Heart right ventricle (tissue), 16 donors: ENCODE measurements at places on chromosomes 4 and X.

- DNase-seq = no peak
- no peaks in the 10 kb centered on the region for H3K36me3 ChIP-seq
These were observed 168.3 kb downstream of the BTC start for GRCh38 chr4:74625981-74626380.

DNA sequence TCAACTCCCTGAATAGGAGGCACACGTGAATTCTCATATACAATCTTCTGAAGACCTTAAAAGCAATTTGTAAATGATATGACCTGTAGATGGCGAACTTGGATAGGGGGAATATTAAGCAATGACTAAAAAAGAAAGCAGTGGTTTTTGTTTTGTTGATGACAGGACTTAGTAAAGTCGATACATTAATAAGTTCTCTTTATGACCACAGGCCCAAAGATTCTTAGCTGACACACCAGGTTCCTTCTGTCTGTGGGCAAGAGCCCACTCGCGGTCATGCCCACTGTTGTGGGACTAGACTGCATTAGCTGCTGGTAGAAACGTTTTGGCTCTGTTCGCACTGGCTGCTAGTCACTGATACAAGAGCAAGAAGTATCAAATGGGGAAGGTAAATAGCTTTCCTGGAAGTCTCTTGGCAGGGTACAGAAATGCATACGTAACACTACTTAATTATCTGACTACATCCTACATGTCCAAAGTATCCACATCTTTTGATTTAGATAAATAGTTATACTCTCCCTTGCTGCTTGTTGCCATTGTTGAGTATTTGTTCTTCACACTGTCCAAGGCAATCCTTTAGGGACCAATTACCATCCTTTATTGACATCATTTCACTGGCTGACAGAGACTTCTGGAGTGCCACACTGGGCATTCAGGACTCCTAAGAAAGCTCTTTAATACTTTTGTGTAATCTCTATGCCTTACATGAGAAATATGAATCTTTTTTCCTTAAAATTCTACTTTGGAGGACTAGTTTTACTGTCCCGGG lies 31.0 kb downstream of the ALPK1 start:
- no peak overlapping the region for H3K4me3 ChIP-seq
- H3K36me3 ChIP-seq = peaks cover 6% of the 10 kb centered on the region
- H3K27me3 ChIP-seq = no peaks in the 10 kb centered on the region
- H3K4me1 ChIP-seq = no peaks in the 10 kb centered on the region
- no peak overlapping the region for H3K27ac ChIP-seq
- no peak for DNase-seq

DNA sequence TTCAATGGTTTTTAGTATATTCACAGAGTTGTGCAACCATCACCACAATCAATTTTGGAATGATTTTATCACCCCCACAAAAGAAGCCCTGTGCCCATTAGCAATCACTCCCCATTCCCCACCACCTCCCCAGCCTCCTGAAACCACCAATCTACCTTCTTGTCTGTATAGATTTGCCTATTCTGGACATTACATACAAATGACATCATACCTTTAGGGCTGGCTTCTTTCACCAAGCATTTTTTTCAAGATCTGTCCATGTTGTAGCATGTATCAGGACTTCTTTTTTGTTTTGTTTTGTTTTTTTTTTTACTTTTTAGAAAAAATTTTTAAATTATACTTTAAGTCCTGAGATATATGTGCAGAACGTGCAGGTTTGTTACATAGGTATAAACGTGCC lies 108.1 kb downstream of the RTL9 start:
- H3K27me3 ChIP-seq = no peaks in the 10 kb centered on the region
- no peaks in the 10 kb centered on the region for H3K4me1 ChIP-seq
- H3K36me3 ChIP-seq = no peaks in the 10 kb centered on the region
- no peak overlapping the region for H3K27ac ChIP-seq
- no peak overlapping the region for H3K4me3 ChIP-seq

GRCh38 chr4:81737865-81738559 lies 266.3 kb upstream of the RASGEF1B start:
- no peaks in the 10 kb centered on the region for H3K4me1 ChIP-seq
- DNase-seq = no peak
- H3K27ac ChIP-seq = no peak overlapping the region
- H3K27me3 ChIP-seq = no peaks in the 10 kb centered on the region

DNA sequence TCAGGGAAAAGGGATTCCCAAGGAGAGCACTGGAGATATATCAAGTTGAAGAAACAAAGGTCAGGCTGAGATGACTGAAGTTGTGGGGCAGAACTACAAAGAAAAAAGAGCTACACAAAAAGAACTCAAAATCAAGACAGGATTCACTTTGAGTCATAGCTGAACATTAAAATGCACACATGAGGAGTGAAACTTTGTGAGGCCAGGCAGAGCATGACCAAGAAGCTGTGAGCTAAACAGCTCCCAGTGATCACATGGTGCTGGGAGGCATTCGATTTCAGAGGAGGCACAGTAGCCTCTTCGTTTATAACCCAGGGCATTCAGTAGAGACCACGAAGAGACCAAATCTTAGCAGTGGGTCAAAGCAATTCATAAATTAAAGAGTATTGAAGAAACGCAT lies 145.3 kb downstream of the ATRX start:
- H3K4me3 ChIP-seq = no peak overlapping the region
- H3K27ac ChIP-seq = no peak overlapping the region
- peaks cover 5% of the 10 kb centered on the region for H3K4me1 ChIP-seq
- H3K27me3 ChIP-seq = no peaks in the 10 kb centered on the region

- no peak overlapping the region for H3K4me3 ChIP-seq
- peaks cover 5% of the 10 kb centered on the region for H3K36me3 ChIP-seq
These were observed 16.3 kb downstream of the RBMX2 start for GRCh38 chrX:130418066-130418465.

GRCh38 chr4:158111241-158111640 lies 61.6 kb downstream of the GASK1B start:
- no peaks in the 10 kb centered on the region for H3K36me3 ChIP-seq
- no peaks in the 10 kb centered on the region for H3K4me1 ChIP-seq
- no peak overlapping the region for H3K27ac ChIP-seq
- no peaks in the 10 kb centered on the region for H3K27me3 ChIP-seq
- DNase-seq = no peak

DNA sequence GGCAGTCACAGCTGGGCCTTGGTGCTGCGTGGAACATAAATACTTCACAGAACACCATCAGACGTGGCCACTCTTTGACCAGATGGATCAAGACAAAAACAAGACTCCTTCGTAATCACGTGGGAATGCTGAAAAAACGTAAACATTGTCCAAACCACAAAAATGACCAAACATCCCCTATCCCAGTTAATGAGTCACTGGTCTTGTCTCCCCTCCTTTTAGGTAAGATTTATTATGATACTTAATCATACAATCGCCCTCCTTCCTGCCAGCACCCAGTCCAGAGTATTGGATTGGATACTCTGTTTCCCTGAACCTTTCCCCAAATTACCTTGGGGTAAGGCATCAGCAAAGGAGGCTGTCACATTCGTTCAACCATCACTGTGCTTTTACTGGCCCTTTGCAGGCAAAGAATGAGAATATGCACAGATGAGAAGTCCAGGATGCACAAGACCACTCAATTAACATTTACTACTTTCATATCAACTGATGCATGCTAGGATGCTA lies 601 bp upstream of the TCEANC start:
- DNase-seq = no peak
- peak overlapping the region; percentile 95 for H3K27ac ChIP-seq
- no peaks in the 10 kb centered on the region for H3K27me3 ChIP-seq
- peak overlapping the region; percentile 38 for H3K4me3 ChIP-seq
- H3K4me1 ChIP-seq = peaks cover 12% of the 10 kb centered on the region

GRCh38 chrX:12580548-12580947 lies 210.7 kb upstream of the PRPS2 start:
- no peak overlapping the region for H3K4me3 ChIP-seq
- no peak overlapping the region for H3K27ac ChIP-seq
- DNase-seq = no peak
- H3K36me3 ChIP-seq = no peaks in the 10 kb centered on the region
- H3K4me1 ChIP-seq = no peaks in the 10 kb centered on the region

DNA sequence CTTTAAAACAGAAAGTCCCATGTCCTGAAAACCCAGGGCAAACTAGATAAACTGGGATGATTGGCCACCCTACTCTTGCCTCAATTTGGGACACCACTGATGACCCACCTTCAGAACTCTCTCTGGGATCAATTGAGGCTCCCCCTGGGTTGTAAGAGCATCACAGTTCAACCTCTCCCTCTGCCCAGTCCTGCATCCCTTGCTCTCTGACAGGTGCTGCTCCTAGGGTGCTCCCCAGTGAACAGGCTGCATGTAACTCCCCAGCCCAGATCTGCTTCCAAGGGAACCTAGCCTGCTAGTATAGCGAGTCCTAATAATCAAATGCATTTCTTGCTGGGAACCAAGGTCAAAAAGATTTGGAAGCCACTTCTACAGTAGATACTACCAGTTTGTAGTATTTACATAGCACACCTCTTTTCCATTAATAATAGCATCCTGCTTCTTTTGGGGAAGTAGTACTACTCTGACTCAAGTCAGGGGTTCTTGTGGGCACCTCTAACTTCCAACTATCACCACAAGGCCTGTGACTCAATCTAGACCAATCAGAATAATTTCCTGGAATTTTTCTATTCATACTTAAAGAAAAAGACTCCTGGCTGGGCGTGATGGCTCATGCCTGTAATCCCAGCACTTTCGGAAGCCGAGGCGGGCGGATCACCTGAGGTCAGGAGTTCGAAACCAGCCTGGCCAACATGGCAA lies 42.1 kb upstream of the SPINK2 start:
- H3K4me3 ChIP-seq = no peak overlapping the region
- DNase-seq = no peak
- no peaks in the 10 kb centered on the region for H3K27me3 ChIP-seq
- no peaks in the 10 kb centered on the region for H3K36me3 ChIP-seq

GRCh38 chr4:170990989-170991589 lies 822.1 kb upstream of the GALNTL6 start:
- no peak overlapping the region for H3K27ac ChIP-seq
- no peaks in the 10 kb centered on the region for H3K36me3 ChIP-seq
- H3K4me1 ChIP-seq = no peaks in the 10 kb centered on the region
- H3K4me3 ChIP-seq = no peak overlapping the region
- no peak for DNase-seq

DNA sequence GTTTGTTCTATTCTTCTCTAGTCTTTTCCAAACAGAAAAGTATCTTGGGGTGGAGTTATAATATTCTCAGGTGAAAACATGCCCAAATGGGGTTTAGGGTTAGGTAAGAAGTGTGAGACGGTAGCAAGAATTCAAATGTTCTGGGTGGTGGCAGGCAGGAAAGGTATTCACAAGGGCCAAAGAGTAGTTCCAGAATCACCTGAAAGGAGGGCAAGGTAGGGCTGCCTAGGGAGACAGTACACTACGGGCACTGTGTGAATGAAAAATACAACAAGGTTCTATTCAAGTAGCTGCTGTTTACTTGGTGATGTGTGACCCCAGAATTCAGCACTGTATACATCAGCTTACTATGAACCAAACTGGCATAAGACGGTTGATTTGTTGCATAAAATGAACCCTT lies 51.9 kb downstream of the NR3C2 start:
- no peaks in the 10 kb centered on the region for H3K36me3 ChIP-seq
- no peaks in the 10 kb centered on the region for H3K27me3 ChIP-seq
- no peaks in the 10 kb centered on the region for H3K4me1 ChIP-seq
- no peak for DNase-seq

DNA sequence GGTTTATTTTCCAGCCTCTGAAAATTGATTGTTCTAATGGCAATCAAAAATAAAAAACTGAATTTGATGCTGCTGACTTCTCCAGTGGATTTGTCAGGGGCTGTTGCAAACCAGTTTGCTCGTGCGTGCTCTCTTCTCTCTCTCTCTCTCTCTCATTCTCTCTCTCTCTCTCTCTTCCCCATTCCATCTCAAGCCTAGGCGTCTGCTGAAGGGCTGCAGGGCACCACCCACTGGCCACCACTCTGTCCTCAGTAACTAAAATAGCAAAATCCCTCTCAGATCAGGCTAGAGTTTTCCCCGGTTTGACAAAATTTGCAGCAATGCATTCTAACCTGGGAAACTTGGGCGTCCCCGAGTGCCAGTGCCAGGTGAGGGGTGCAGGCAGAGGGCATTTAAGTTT lies 19.4 kb downstream of the NKX6-1 start:
- no peaks in the 10 kb centered on the region for H3K36me3 ChIP-seq
- H3K4me3 ChIP-seq = no peak overlapping the region
- DNase-seq = no peak
- no peak overlapping the region for H3K27ac ChIP-seq

DNA sequence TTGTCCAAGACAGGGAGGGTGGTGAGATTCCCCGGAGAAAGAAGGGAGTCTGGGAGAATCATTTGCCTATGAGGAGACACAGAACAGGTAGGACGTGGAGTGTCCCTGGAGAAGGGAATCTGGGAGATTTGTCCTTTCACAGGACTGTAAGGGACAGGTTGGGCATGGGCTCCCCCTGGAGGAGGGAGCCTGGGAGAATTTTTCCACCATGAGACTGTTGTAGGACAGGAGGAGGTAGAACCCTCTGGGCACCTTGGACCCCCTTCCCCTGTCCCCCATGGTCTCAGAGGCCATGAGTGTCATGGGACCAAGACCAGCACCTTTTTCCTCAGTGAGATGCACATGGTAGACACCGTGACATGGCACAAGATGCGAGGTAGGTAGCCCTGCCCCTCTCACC lies 2.8 kb downstream of the PORCN start:
- H3K4me3 ChIP-seq = no peak overlapping the region
- no peaks in the 10 kb centered on the region for H3K27me3 ChIP-seq
- no peak overlapping the region for H3K27ac ChIP-seq
- peaks cover 24% of the 10 kb centered on the region for H3K36me3 ChIP-seq
- H3K4me1 ChIP-seq = peaks cover 5% of the 10 kb centered on the region

DNA sequence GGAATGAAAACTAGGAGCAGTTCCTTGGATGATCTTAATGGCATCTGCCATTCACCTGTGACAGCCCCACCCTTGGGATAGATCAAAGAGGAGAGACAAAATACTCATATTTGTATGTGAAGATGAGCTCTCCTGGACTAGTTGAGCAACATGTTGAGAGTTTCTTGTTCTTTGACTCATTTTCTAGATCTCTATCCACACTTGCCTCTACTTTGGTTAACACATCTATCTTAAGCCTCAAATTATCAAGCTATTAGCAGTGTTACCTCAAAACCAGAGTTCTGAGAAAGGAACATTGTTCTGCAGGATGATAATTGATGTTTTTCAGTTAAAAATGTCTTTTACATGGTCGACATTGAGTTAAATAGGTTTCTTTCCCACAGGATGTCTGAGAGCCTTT lies 94.2 kb upstream of the TEX13D start:
- no peaks in the 10 kb centered on the region for H3K36me3 ChIP-seq
- H3K27ac ChIP-seq = no peak overlapping the region
- no peaks in the 10 kb centered on the region for H3K4me1 ChIP-seq
- no peak for DNase-seq
- H3K27me3 ChIP-seq = no peaks in the 10 kb centered on the region
- no peak overlapping the region for H3K4me3 ChIP-seq

DNA sequence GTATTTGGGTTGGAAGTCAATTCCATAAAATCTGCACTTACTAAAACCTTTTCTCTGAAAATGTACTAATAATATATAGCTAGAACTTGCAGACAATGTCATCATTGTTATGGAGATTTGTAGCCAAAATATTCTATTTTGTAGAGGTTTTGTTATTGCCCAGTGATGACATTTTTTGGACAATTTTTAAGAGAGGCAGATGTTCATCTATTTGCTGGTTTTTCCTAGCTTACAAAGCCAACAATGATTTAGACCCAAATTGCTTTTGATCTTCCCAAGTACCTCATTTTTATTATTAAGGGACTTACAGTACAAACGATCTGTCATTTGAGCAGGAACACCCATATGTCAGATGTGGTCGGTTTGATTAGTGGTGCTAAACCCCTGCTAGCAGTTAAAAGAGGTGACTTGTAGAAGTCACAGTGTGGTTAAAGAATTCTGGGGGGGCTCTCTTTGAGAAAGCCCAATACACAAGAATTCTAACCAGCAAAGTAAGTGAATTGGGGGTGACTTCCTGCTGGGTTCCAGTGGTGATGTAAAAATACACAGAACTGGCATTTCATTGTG lies 136.2 kb downstream of the KIT start:
- no peak for DNase-seq
- H3K36me3 ChIP-seq = no peaks in the 10 kb centered on the region
- H3K27ac ChIP-seq = no peak overlapping the region
- H3K27me3 ChIP-seq = no peaks in the 10 kb centered on the region
- H3K4me3 ChIP-seq = no peak overlapping the region
